Suppressor macrophage (primary cell): ENCODE measurements at places on chromosomes 3 and 15.

DNA sequence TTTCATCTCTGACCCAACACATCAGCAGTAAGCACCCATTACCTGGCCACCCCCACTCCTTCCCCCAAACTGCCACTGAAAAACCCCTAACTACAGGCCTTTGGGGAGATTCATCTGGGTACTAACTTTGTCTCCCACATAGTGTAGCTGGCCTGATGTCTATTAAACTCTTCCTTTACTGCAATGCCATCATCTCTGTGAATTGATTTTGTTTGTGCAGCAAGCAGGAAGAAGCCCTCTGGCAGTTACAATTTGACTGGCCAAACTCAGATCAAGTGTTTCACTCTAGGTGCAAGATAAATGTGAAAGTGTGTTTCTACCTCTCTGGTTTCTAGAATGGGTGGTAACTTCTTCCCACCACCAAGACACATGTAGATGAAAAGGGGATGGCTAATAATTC lies 26.7 kb upstream of the OR5K4 start:
- DNase-seq: no peak

GRCh38 chr3:132445817-132446216 lies 28.5 kb downstream of the DNAJC13 start:
- DNase-seq: peak; percentile 71

GRCh38 chr15:55891196-55891595 lies 102.2 kb downstream of the NEDD4 start:
- DNase-seq: no peak

- no peak for DNase-seq
These were observed 30.4 kb downstream of the LSM3 start for GRCh38 chr3:14208977-14209394.

- no peak for DNase-seq
These were observed 5.8 kb downstream of the GOLGA6L2 start for GRCh38 chr15:23441204-23441603.

DNA sequence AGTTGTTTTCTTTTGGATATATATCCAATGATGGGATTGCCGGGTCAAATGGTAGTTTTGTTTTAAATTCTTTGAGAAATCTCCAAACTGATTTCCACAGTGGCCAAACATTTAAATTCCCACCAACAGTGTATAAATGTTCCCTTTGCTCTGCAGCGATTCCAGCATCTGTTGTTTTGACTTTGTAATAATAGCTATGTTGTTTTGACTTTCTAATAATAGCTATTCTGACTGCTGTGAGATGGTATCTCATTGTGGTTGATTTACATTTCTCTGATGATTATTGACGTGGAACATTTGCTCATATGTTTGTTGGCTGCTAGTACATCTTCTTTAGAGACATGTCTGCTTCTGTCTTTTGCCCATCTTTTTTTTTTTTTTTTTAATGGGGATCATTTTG lies 332.2 kb upstream of the GBE1 start:
- no peak for DNase-seq

DNA sequence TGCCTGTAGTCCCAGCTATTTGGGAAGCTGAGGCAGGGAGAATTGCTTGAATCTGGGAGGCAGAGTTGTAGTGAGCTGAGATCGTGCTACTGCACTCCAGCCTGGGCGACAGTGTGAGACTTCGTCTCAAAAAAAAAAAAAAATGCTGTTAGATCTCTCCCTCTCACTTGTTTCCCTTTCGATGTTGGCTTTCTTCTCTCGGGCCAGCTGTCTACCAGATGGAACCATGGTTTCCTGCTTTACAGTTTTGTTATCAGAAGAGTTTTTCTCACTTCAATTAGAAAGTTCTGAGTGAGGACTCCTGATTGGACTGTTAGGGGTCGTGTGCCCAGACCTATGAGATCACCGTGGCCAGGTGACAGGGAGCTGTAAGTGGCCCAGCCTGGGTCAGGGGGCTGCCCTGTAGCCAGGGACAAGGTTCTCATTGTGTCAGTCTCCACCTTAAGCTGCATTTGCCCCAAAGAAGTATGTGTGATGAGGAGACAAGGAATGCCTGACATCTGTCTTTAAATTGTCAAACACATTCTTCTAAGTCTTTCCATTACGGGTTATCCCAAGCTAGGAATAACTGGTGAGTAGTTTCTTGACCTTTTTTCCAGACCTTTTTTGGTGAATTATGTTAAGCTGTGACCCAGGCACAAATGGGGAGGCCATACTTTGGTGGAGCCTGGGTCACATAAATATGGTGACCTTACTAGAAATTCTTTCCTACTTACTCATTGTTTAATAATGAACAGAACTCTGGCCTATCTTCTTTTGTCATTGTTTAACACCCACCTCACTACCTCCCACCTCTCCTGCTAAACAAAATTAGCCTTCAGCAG lies 25.2 kb downstream of the SNAPC5 start:
- no peak for DNase-seq

- DNase-seq: no peak
These were observed 19.5 kb upstream of the CXCR6 start for GRCh38 chr3:45923755-45924154.

GRCh38 chr3:119357190-119357589 lies 63.0 kb downstream of the ARHGAP31 start:
- DNase-seq: no peak

GRCh38 chr3:120338517-120338916 lies 10.6 kb downstream of the LRRC58 start:
- DNase-seq: no peak

DNA sequence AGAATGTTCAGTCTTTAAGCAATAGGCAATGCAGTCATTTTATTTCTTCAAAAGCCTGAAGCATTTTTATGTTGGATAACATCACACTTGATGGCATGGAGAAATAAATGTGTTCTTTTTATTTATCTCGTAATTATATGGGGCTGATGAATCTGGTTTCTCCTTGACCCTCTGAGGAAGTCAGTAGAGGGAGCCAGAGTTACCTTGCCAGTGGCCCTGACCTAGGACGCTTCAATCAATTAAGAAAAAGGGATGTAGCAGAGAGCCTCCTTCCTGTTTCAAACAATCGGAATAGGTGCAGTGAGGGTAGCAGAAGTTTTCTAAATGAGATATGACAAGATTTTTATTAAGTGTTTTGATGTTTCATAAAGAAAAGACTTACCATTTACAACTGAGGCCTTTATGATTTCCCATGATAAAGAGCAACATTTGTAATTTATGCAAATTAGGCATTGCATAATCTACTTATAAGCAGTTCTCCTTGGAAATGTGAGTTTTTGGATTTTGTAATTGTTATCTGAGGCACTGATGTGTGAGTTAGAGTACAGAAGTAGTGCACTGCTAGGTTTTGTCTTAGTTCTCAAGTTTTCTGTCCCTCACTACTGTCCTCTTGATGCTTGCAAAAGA lies 129.1 kb downstream of the RAP2B start:
- DNase-seq: peak; percentile 74

- DNase-seq: no peak
These were observed 81.4 kb downstream of the TM4SF4 start for GRCh38 chr3:149555927-149556326.

DNA sequence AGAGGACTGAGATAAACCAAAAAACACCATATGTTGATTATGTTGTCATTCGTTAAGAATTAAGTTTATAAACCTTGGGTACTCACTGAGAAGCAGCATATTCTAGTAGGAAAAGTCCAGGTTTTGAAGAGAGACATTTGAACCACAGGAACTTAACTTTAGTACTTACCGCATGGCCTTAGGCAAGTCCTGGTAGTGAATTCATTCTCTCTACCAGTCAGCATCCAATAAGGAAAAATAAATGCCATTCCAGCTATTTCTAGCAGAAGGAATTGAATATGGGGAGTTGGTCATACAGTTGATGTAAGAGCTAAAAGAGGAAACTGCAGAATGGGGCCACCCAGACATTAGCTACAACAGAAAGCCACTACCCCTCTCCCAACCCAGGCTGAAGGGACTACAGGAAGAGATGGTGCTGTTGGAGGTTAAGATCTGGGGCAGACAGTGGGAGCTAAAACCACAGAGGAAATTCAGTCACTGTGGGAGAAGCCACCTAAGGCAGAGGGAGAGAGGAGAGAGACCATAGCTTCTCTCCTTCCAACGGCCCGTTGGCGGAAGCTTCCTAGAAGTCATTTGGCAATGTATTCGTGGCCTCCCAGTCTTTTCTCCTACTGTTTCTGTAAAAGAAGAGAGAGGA lies 133.8 kb upstream of the RARB start:
- no peak for DNase-seq

DNA sequence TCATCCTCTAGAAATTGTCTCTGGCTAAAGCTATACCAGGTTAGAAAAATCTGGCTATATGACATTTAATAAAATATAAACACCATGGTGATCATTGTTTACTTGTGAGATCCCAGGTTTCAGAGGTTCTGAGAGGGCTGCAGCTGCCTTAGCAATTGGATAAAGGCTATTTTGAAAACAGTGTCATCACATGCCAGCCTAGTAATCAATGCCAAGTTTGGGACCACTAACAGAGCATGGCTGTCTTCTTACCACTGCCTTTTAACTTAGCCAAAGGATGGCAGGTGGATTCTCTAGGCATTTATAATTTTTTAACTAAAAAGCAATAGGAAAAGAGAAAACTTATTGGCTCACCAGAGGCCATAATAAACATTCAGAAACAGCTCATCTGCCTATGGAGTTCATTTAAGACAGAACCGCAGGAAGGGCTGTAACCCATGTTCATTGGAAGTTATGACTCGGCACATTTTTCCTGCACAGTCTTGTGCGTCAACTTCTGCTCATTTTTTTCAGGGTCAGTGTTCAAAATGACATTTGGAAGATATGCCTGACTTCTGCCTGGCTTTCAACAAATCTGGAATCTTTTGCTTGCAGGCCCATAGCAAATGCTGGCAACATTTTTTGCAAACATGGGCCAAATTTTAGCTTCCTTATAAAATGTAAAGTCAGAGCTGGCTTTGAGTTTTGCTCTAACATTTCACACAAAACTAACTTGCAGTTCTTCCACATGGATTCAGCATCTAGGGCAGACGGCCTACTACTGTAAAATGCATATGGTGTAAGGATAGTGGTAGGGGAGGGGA lies 476.0 kb upstream of the TBL1XR1 start:
- peak; percentile 78 for DNase-seq

- peak; percentile 83 for DNase-seq
These were observed 19.0 kb upstream of the TRAK1 start for GRCh38 chr3:42071904-42072812.

- DNase-seq: peak; percentile 93
These were observed 23.1 kb downstream of the CCNL1 start for GRCh38 chr3:157136647-157137387.

DNA sequence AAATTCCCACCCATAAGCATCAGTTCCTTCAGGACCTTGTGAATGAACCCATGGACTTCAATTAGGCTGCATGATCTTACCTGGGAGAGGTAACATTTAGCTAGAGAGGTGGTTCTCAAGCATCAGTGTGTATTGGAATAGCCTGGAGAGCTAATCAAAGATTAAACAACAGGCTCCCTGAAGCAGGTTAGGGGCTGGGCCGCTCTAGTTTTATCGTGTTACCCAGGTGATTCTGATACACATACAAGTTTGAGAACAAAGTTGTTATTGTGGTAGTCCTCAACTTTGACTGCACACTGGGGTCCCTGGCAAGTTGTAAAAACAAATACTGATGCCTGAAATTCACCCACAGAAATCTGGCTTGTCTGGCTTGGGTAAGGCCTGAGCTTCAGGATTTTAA lies 31.2 kb downstream of the MYH15 start:
- no peak for DNase-seq
